ENCODE measurements at places on chromosomes 7 and 10.

DNA sequence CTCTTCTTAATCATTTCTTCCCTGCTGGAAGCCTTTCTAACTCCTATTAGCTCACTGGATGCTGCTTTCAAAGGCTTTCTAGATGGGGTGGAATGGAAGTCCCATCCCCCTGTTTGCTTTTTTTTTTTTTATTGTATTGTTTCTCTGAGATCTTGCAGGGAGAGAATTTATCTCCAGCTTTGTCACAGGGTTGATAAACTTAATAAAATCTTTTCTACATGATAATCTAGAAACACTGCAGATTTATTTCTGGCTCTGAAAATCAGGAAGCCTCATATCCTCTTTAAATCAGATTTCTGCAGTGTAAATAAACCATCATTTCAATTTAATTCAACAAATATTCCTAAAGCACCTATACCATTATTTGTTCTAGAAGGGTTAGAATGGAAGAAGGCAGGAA is 37.2 kb upstream of the CHCHD3 start:
- no peak for DNase-seq

- DNase-seq: peak; percentile 56
These were observed 13.7 kb upstream of the ATE1 start for GRCh38 chr10:121941532-121941931.

DNA sequence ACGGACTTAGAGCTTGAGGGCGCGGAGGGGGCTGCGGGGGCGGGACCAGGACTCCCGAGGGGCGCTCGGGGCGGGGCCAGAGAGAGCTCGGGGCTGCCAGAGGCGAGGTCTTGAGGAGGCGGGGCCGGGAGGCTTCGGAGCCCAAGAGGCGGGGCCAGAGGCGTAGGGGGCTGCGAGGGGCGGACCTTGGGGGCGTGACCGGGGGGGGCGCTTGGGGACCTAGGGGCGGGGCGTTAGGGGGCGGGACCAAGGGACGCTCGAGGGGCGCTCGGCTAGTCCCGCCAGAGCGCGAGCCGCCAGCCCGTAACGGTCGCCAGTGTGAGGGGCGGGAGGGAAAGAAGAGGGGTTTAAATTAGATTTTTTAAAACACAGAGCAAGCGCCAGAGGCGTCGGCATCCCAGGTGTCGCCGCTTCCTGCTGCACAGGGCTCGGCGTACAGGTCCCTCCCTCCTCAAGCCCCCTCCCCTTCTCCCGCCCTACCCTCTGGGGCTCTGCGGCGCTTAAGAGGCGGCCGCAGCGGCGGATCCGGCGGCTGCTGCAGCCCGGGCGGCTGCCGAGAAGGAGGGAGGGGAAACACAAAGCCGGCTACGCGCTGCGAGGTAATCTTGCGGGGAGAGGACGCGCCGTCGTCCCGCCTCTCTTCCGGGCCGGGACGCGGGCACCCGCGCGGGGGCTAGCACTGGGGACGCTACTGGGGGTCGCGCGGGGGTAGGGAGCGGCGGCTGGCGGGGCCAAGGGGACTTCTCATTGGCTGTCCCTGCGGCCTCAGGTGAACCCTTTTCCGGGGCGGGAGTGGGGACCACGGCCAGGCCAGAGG is at the start of gene ADD3:
TSS of gene ADD3 (plus strand) at position 284 of the 817 bp plus-strand sequence. CDS start 92,670 bp downstream, outside the sequence.
- peak; percentile 97 for DNase-seq

GRCh38 chr7:133481676-133482075 is 228.8 kb downstream of the EXOC4 start:
- peak; percentile 15 for DNase-seq
